ENCODE measurements at places on chromosomes 12 and 14.

GRCh38 chr12:58420503-58420902 lies 479.1 kb downstream of the ATP23 start:
- DNase-seq, result no peak

GRCh38 chr12:45294906-45295305 lies 79.0 kb downstream of the ANO6 start:
- no peak for DNase-seq

GRCh38 chr14:87830443-87831096 lies 162.4 kb downstream of the GALC start:
- no peak for DNase-seq

GRCh38 chr12:52044292-52044983 lies 6.8 kb upstream of the NR4A1 start:
- no peak for DNase-seq

Measured in right kidney (tissue), 9 donors.